Upper lobe of right lung (tissue), 1 donor: ENCODE measurements at places on chromosomes 1 and 21.

- no peak for DNase-seq
Observed at GRCh38 chr1:230351514-230351913, 74.6 kb downstream of the PGBD5 start.

DNA sequence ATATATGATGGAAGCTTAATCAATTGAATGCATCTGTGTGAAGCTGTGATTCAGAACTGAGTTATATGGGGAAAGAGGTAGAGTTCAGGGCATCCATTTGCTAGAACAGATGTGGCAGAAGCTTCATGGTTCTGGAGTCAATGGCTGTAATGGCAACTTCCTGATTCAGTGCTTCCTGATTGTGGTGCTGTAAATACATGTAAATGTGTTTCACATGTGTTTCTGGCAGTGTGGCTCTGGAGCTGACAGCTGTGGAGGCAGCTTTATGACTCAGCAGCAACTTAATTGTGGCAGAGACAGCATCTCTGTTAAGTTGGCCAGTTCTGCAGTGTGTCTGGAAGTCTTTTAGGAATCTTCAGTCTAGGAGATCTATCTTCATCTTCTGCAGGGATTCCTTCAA is 226.6 kb upstream of the ZRANB2 start:
- no peak for DNase-seq

DNA sequence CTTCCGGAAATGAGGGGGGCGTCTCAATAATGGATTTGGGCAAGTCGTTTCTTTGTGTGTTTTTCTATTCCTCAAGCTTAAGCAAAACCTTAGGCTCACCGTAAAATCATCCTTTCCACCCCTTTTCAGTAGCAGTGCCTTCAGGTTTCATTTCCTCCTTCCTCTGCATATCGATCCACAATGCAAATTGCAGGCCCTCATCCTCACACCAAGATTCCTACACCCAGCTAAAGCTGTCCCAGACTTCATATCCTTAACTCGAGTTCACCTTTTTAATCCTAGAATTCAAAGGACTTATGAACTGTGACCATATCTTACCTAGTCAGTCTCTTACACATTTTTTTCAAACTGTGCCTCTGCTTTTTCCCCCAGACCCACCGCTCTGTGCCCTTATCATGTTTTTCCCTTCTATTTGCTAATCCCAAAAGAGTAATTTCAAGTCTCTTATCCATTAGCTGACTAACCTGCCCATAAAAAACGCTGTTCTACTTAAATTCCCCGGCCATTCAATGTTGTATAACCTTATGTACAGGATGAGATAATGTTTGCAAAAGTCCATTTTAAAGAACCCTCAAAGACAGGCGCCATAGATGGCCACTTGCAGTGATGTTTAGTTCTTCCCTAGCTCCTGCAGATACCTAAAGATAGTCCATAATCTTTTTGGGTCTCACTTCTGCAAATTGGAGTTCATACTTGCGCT is 1.5 kb downstream of the AKIRIN1 start:
- DNase-seq = no peak

- peak; percentile 78 for DNase-seq
Observed at GRCh38 chr21:41877901-41878830, 978 bp downstream of the PRDM15 start.

DNA sequence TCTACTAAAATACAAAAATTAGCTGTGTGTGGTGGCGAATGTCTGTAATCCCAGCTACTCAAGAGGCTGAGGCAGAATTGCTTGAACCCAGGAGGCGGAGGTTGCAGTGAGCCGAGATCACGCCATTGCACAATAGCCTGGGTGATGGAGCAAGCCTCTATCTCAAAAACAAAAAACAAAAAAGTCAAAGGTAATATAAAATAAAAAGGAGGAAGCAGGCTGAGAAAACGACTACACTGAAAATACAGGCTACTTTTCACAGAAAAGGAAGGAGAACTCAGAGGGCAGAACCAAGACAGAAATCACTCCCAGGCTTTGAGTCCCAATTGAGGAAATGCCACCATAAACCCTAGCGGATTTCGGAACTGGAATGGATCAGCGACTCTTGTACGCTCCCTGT is 5.9 kb upstream of the A3GALT2 start:
- no peak for DNase-seq
